ENCODE measurements at places on chromosomes 2 and 18.

DNA sequence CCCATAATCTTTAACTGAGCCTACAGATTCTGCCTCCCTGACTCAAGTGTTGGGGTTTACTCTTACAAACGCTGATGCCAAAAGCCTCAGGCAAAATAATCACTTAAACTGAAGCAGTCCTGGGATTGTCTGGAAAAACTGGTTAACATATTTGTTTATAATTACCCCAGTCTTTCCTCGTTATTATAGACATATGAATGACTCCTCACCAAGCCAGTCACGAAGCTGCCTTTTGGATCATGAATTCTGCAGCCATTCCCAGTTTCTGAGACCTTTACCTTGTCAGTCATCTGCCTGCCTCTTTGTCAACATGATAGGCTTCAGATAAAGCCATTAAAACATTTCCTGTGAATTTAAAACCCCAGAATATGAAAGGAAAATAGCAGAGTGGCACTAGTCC, 46.4 kb downstream of the MREG start:
- no peak for DNase-seq

DNA sequence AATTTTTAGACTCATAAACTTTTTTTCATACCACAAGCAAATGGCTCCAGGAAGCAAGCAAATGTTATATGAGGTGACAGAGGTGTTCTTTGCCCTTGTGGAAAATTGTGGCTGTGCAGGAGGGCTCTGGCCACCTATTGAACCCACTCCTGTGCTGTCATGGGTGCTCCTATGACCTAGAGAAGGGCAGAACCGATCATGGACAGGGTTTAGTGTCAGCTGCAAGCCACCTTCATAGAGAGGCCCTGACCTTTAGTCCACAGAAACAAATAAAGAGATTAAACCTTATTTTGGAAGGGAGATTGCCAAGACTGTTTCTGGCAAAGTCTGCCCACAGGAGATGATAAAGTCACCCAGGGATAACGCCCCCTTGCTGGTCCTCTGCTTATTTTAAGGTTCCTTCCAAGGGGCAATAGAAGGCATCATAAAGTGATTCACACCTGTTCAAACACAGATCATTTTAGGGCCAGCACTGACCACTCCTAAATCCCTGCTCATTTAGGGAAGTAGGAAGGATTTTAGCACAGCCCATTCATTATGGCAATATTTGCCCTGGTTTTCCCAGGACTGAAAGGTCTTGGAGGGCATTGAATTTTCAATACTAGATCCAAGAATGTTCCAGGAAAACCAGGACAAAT, 26.1 kb upstream of the STAT4 start:
- no peak for DNase-seq

- DNase-seq = no peak
Measured at GRCh38 chr2:108778857-108779256, 7.7 kb upstream of the CCDC138 start.

DNA sequence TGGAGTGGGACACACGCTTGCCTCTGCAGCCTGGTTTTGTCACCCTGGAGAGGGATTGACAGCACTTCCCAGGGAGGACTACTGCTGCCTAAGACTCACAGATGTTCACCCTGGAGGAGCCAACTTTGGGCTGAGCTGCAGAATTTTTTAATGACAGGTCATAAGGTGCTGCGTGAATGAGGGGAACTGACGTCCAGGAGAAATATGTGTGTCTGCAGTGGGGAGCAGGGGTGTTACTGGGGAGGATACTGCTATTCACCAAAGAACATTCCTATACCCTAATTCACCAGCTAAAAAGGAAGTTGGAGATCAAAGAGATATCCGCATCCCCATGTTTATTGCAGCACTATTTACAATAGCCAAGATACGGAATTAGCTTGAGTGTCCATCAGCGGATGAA, 144.4 kb downstream of the MGAT5 start:
- DNase-seq = no peak

- no peak for DNase-seq
Measured at GRCh38 chr2:121197369-121198091, 87.5 kb downstream of the TFCP2L1 start.

DNA sequence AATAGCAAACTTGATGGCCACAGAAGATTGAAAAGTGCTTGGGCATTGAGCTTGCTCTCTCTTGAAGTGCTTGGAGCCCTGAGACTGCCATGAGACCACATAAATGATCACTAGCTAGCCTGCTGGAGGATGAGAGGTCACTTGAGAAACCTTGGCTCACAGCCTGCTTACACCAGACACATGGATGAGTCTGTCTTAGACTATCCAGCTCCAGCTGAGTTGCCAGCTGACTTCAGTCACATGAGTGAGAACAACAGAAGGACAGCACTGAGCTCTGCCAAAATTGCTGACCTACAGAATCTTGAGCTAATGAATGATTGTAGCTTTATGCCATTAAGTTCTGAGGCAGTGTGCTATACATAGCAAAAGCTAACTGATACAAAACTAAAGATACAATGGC, 18.1 kb downstream of the NABP1 start:
- no peak for DNase-seq

- no peak for DNase-seq
Measured at GRCh38 chr2:202037086-202037485, 3.4 kb downstream of the FZD7 start.

All from stimulated activated CD8-positive, alpha-beta memory T cell treated with anti-CD3 and anti-CD28 coated beads, Interleukin-4, amount 100 ng/mL, for 24 hours (primary cell).